ENCODE measurements at places on chromosomes 13 and 19. TPM values are rescaled to one million over a fixed set of nuclear protein-coding genes. Genes with fewer than 3 reads are reported as not detected.

SRRM5 gene
- 0.10 TPM for total RNA-seq

CLEC17A gene
- not detected for total RNA-seq

ZNF497 gene
- total RNA-seq: 1.9 TPM

TEX29 gene
- not detected for total RNA-seq

MISP3 gene
- 1.5 TPM for total RNA-seq

F7 gene
- total RNA-seq: not detected

CYP2A6 gene
- total RNA-seq: 0.41 TPM

ZNF441 gene
- 2.8 TPM for total RNA-seq

ZNF784 gene
- total RNA-seq: 8.9 TPM

FLT3LG gene
- total RNA-seq: 1.5 TPM

ZNF43 gene
- 27.7 TPM for total RNA-seq

FAM83E gene
- 1.0 TPM for total RNA-seq

KIRREL2 gene
- 5.0 TPM for total RNA-seq

KIR2DL4 gene
- total RNA-seq: not detected

- DNase-seq: no peak
Measured at GRCh38 chr13:26590951-26591350, 33.5 kb downstream of the WASF3 start.

GRCh38 chr13:113297370-113298042 is 467 bp downstream of the LAMP1 start:
- DNase-seq: no peak

- DNase-seq: no peak
Measured at GRCh38 chr13:68644611-68645010, 1414.5 kb upstream of the PCDH9 start.

DNA sequence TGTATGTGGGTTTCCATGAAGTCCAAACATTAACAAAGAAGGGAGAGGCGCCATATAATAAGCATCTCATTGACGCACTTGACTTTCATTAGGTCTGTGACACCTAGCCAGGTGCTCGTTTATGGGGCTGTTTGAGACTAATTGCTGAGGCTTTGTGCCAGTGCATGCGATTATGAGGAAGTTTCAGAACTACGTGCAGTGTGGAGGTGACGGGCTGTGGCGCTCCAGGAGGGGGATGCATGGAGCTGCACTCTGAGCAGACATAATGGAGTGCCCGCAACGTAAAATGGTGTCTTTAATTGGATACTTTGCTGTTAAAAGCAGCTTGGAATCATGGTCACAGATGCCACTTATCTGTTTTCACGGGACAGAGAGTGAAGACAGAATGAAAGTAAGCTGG is 223.2 kb downstream of the FGF9 start:
- no peak for DNase-seq

DNA sequence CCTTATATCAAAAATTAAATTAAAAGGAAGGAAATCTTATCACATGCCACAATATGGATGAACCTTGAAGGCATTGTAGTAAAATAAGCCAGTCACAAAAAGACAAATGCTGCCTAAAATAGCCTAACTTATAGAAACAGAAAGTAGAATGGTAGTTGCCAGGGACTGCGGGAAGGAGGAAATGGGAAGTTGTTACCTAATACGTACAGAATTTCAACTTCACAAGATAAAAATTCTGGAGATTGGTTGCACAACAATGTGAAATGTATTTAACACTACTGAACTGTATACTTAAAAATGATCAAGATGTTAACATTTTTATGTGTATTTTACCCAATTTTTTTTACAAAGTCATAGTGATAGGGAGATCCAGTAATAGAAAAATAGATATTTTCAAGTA is 10.2 kb upstream of the N4BP2L2 start:
- no peak for DNase-seq

DNA sequence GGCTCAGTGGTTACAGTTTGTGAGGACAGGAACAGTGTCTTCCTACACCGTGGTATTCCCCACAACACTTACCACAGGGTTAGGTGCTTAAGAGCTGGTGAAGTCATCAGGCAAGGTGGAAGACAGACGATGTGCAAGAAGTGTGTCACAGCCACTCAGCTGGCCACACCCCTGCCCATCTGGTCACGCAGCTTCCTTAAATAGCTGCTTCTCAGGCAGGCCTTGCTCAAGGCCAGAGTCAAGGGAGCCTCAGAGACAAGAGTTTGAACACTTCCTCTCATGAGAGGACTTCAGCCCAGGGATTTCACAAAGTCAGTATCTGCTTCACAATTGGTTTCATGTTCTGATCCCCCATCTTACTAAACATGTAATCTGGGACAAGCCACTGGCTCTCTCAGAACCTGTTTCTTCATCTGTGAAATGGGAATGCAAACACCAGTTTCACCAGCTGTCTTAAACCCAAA is 80.3 kb upstream of the FRY start:
- DNase-seq: no peak

DNA sequence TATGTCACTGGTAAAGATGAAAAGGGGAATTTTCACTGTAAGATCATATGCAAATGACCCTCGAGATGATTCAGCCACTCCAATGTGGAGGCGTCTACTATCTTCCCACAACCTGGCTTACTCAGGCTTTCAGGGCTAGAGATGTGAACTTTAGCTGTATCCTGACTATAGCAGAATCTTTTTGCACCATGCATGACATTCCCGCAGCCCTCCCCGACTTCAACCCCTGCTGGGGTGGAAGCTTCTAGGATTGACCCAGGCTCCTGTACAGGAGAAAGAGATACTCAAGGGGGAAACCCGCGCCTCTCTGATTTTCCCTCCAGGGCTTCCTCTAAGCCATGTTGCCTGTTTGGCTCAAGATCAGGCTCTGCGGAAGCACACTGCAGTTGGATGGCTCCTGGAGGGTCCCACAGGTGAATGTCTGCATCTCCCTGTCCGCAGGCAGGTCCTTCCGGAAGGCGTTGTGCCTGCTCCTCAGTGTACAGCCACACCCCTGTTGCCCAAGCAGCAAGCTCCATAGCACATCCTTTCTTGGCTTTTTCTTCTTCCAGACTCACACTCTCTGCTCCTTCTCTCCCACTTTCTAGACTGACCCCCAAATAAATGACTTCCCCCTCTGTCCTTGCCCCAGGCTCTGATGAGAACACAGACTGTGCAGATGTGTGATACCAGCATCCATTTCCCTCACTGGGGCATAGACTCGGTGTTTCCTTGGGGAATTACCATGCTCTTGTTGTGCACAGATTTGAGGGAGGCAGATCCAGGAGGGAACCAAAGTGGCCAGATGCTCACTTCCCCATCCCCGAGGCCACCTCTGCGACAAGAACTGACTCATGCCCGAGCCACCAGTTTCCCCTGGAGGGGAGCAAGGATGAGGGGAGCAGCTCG is 29.1 kb upstream of the POP4 start:
- DNase-seq: no peak

DNA sequence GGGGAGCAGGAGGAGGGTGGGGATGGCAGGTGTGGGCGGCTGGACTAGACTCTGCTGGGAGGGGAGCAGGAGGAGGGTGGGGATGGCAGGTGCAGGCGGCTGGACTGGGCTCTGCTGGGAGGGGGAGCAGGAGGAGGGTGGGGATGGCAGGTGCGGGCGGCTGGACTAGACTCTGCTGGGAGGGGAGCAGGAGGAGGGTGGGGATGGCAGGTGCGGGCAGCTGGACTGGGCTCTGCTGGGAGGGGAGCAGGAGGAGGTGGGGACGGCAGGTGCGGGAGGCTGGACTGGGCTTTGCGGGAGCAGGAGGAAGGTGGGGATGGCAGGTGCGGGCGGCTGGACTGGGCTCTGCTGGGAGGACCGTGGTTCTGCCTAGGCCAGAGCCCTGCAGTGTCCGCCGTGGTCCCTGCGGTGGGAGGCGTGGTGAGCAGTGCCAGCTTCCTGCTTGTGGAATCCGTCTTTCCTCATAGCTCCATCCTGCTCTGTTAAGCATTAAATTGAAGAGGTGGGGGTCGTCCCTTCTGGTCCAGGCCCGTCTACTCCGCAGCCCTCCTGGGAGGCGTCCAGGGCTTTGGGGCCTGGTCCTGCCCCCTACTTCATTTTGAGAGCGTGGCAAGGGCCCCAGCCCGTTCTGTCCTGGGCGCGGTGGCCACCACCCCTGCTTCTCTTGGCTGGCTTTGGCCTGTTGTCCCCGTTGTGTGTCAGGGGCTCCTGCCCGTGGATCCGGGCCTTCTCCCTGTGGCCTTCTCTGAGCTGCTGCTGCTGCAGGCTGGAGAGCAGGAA is 4.7 kb downstream of the SPPL2B start:
- no peak for DNase-seq

DNA sequence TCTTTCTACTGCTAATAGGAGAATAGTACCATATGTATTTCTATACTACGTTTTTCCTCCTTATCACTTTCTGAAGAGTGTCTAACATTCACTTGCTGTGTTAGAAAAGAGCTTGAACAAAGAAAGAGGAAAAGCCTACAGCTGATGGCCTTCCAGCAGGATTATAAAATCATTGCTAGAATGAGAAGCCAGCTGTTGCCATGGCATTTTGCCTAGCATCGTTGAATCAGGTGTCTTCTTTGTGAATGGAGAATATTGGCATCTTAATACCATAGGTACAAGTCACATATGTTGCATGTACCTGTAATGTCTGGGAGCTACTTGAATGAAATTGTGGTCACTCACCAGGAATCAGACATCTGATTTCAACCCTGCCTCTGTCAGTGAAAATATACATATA is 1174.9 kb downstream of the PCDH17 start:
- no peak for DNase-seq

GRCh38 chr13:38262211-38262610 is 87.4 kb upstream of the UFM1 start:
- DNase-seq: no peak

GRCh38 chr13:46387064-46387851 is at the start of gene RUBCNL:
TSS of gene RUBCNL (minus strand) at chr13:46387252. CDS start at chr13:46372475, 14,777 bp downstream.
- DNase-seq: no peak

- no peak for DNase-seq
Measured at GRCh38 chr19:2663920-2664571, 38.4 kb downstream of the GNG7 start.

GRCh38 chr13:109123971-109124370 is 494.6 kb downstream of the MYO16 start:
- DNase-seq: no peak

DNA sequence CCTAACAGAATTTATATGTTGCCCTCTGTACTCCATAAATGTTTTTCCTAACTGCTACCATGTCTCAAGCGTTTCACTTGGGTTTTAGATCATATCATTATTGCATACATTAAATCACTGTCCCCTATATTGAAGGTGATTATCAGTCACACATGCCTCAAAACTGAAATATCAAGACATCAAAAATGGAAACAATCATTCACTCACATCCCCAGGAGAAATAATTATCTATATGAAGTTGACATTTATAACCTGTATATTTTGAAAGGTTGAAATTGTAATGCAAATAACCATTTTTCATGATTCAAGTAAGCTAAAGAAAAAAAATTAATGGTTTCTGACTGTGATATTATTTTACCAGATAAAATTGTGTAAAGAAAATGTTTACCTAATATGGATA is 1695.0 kb downstream of the SLITRK1 start:
- DNase-seq: no peak

- no peak for DNase-seq
Measured at GRCh38 chr19:45638930-45639729, at the start of gene EML2. TSS of gene EML2 (minus strand) at chr19:45639397. CDS start at chr19:45639376, 21 bp downstream.

DNA sequence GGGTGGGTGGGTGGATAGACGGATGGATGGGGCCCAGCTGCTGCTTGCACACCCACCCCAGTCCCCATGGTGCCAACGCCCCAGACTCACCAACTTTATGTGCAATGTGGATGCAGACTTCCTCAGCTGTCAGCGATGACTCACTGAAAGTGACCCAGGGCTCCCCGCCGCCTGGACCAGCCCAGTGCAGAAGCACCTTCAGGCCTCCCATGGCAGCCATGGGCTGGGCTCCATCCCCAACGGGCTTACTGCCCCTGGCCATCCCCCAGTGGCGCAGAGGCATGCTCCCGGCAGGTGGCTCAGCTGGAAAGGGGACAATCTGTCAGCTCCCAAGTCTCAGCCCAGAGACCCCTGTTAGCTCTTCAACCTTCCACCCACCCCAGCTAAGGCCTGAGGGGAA is 2.2 kb downstream of the TYK2 start:
- DNase-seq: no peak

- no peak for DNase-seq
Measured at GRCh38 chr13:42625611-42626010, 51.7 kb downstream of the TNFSF11 start.

GRCh38 chr13:71869274-71869673 is 2.3 kb upstream of the DACH1 start:
- DNase-seq: no peak

DNA sequence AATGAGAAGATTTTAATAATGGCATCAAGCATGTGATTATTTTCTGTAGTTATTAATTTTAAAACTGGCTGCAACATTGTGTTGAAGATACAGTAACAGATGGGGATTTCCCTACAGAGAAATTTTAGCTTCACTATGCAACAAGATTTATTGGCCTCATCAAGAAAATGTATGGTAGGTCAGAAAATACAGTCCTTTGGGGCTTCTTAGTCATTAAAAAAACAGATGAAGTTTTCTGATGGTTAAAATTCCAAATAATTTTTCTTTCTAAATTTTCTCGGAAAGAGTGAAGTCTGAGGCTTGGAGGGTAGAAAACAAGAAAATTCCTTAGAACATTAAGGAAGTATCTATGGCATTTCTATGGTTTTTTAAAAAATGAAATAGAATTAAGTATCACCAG is 1790.8 kb upstream of the PCDH20 start:
- DNase-seq: no peak

- DNase-seq: no peak
Measured at GRCh38 chr13:66618702-66619101, 611.4 kb downstream of the PCDH9 start.

Measured in Panc1 (cell line).